ENCODE measurements at places on chromosomes 5 and 9. TPM values are rescaled to one million over a fixed set of nuclear protein-coding genes. Genes with fewer than 3 reads are reported as not detected.

DNA sequence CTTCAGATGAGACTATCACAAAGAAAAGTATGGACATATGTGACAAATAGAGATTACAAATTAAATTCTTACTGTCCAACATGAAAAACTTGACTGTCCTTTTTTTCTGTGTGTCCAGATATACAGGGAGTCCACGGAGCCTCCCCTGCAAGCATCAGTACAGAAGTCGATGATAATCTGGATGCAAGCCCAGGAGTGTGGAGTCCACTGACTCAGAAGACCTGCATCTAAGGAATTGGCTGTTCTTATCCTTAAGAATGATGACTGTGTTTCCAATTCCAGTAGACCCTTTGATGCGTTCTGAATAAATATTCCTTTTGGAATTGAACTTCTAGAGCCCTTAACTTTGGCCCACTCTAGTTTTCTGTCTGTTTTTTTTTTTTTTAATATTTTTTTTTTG, 56.7 kb upstream of the TAF11L2 start:
- DNase-seq, result no peak

- no peak for DNase-seq
Measured at GRCh38 chr9:93187047-93187446, 3.1 kb downstream of the WNK2 start.

- DNase-seq, result no peak
Measured at GRCh38 chr9:21348430-21348970, 2.2 kb downstream of the IFNA6 start.

Gene ADGRD2
- total RNA-seq, result not detected

Gene CNTRL
- total RNA-seq, result 3.3 TPM
